ENCODE measurements at places on chromosomes 5 and 9. TPM values are rescaled to one million over a fixed set of nuclear protein-coding genes. Genes with fewer than 3 reads are reported as not detected.

CCL27 gene
- 0.25 TPM for total RNA-seq

SMIM33 gene
- total RNA-seq, result not detected

ZBED3 gene
- 3.3 TPM for total RNA-seq

LRRC19 gene
- total RNA-seq, result not detected

POLK gene
- 11.9 TPM for total RNA-seq

TMEM171 gene
- total RNA-seq, result 9.1 TPM

FOXD4L4 gene
- total RNA-seq, result not detected

CLIC3 gene
- total RNA-seq, result 16.5 TPM

PCDHGA4 gene
- 0.33 TPM for total RNA-seq

Data from mesangial cell (primary cell).